ENCODE measurements at places on chromosomes 1 and 21. TPM values are rescaled to one million over a fixed set of nuclear protein-coding genes. Genes with fewer than 3 reads are reported as not detected.

DIO1 gene
- total RNA-seq, result 0.05 TPM

ST6GALNAC3 gene
- 1.8 TPM for total RNA-seq

KCNK2 gene
- 0.57 TPM for total RNA-seq

KCNJ10 gene
- 0.33 TPM for total RNA-seq

LMOD1 gene
- total RNA-seq, result 0.24 TPM

ZSWIM5 gene
- 0.24 TPM for total RNA-seq

HAPLN2 gene
- total RNA-seq, result 0.09 TPM

TMEM82 gene
- total RNA-seq, result not detected

TMCO1 gene
- total RNA-seq, result 116 TPM

HHAT gene
- 3.7 TPM for total RNA-seq

HOOK1 gene
- total RNA-seq, result 4.7 TPM

GNAT2 gene
- 0.14 TPM for total RNA-seq

PLA2G2D gene
- 0.52 TPM for total RNA-seq

FAM3B gene
- 13.2 TPM for total RNA-seq

AMPD1 gene
- 0.05 TPM for total RNA-seq

DIRAS3 gene
- total RNA-seq, result 1.2 TPM

LGR6 gene
- 0.05 TPM for total RNA-seq

OR2L5 gene
- total RNA-seq, result 0.05 TPM

FCGR3A gene
- total RNA-seq, result 9.0 TPM

C4BPA gene
- total RNA-seq, result 0.09 TPM

CAPN8 gene
- total RNA-seq, result 0.38 TPM

DCDC2B gene
- total RNA-seq, result not detected

F13B gene
- under 0.01 TPM for total RNA-seq

BATF3 gene
- total RNA-seq, result 21.6 TPM

SH2D5 gene
- 0.14 TPM for total RNA-seq

Data from thymus (tissue), 14 donors.